ENCODE measurements at places on chromosomes 5 and 9.
A peak's percentile ranks its signal among the peaks of the same experiment; 100 is the strongest.

DNA sequence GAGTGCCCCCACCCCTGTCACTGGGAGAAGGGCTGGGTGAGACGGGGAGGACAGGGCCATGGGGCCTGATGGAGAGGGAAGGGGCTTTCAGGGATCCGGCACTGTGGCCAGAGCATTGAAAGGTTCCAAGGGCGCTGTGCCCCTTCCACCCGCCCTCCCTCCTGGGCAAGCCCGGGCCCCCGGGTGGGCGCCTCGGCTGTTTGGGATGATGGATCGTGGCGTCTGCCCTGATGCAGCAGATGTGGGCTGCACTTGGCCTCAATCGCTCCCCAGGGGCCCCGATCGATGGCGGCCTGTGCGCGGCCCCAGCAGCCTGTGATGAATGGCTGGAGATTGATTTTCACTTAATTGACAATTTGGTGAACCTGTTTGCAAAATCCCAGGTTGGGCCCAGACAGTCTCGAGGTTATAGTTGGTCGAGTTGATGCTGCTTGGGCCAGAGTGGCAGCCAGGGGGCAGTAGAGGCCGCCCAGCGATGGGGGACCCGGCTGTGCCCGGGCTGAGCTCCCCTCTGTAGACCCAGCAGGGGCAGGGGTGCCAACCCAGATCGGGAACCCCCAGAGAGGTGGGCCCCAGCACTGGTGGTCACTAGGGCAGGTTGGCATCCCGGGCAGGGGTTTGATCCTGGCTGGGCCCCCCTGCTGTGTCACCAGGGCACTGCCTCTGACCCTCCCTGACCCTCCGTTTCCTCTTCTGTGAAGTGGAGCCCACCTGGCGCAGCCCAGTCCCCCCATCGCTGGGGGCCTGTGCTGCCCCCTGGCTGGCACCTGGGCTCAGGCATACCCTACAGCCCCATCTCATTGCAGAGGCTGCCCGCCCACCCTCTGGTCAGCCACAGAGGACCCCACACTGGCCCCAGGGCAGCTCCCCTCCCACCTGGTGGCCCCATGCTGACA lies 34.7 kb downstream of the LHX3 start:
- no peak for DNase-seq

DNA sequence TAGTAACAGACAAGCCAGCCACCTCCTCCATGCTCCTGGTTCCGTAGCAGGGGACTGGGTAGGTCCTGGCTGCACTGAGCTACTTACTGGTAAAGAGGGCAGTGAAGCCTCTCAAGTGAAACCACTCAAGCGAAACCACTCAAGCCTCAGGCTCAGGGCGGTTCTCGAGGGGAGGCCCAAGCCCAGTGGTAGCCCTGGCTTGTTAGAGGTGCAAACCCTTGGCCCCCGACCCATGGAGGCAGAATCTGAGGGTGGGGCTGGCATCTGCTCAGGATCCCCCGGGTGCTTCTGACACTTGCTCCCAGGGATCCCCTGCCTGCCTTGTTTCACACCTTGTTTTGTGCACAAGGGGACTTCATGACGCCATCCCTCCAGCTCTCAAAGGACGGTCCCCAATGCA lies 76.5 kb upstream of the OLFM1 start:
- no peak for DNase-seq

GRCh38 chr5:152568016-152568415 lies 162.9 kb upstream of the NMUR2 start:
- DNase-seq = no peak

DNA sequence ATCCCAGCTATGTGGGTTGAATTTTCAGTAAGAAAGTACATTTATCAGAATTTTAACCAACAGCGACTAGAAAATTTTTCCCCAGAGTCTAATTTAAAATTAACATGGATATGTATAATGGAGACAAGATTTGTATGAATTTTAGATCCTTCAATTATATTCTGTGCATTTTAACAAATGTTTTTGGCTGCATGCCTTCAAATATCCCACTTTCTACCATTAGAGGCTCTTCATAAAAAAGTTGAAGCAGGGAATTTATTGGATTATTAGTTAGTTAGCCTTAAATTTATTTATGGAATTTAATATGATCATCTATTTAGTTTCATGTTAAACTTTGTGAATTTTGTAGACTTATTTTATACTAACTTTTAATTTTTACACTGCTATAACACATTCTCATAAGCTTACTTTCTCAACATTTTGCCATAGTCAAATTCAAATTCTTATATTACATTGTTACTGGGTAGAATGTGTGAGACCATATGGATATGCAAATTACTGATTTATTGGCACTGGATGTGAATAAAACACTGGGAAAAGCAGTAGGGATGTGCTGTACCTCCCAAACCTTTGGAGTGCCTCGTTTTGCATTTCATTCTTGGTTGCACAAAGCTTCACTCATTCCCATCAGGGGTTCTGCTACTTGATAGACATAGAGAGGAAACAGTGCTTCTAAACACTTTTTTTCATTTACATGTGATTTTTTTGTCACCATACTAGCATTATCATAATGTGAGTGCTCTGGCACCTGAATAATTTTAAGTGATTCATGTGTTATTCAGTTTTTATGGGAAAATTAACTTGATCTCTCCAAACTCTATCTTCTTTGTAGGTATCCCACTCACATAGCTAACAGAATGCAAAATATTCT lies 491.8 kb upstream of the COX7C start:
- no peak for DNase-seq

- DNase-seq = no peak
These were observed 273.7 kb downstream of the RASEF start for GRCh38 chr9:82789155-82789824.

GRCh38 chr5:74122979-74123590 lies 497.1 kb downstream of the ARHGEF28 start:
- DNase-seq = no peak

- DNase-seq = no peak
These were observed 19.2 kb upstream of the PLAC8L1 start for GRCh38 chr5:146124580-146124979.

DNA sequence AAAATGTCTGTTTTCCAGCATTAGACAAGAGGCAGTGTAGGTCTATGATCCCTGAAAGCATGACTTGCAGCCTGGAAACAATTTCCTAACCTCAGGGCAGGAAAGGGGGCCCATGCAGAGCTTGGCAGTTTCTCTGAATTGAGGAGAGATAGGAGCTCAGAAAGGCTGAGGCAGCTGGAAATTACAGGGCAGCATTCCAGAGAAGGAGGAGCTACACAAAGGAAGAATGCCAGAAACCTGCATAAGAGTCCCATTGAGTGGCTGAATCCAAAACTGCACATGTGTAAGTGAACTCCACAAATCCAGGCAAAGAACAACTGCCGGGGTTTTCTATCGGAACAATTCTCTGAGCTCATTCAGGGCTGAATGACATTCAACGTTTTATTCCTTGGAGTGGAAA lies 346.8 kb downstream of the PIK3R1 start:
- no peak for DNase-seq

GRCh38 chr9:36166168-36166927 lies 2.8 kb upstream of the CCIN start:
- DNase-seq = peak; percentile 68

GRCh38 chr9:135251331-135251761 lies 163.9 kb downstream of the OLFM1 start:
- no peak for DNase-seq

- DNase-seq = no peak
These were observed 101.8 kb downstream of the SPRY4 start for GRCh38 chr5:142222866-142223558.

GRCh38 chr5:161851691-161852299 lies 3.9 kb downstream of the GABRA1 start:
- DNase-seq = no peak
